ENCODE measurements at places on chromosomes 1 and 21.

DNA sequence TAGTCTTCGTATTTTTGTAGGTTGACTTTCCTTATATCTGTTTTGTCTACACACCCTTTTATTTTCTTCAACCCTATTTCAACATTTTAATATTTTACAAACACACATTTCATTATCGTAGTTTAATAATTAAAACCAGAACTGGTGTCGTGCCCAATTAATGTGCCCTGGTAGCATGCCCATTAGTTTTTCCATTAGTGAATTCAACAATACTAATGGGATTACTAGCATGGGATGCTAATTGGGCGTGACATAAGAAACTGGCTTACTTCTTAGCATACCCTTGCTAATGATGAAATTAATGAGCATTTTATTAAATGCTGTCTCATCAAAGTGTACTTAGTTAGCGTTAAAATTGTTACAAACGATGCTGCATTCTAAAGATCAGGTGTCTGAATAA is 332.7 kb downstream of the USH2A start:
- DNase-seq, result no peak

GRCh38 chr1:158485455-158485854 is 13.4 kb downstream of the OR10R2 start:
- DNase-seq, result no peak

DNA sequence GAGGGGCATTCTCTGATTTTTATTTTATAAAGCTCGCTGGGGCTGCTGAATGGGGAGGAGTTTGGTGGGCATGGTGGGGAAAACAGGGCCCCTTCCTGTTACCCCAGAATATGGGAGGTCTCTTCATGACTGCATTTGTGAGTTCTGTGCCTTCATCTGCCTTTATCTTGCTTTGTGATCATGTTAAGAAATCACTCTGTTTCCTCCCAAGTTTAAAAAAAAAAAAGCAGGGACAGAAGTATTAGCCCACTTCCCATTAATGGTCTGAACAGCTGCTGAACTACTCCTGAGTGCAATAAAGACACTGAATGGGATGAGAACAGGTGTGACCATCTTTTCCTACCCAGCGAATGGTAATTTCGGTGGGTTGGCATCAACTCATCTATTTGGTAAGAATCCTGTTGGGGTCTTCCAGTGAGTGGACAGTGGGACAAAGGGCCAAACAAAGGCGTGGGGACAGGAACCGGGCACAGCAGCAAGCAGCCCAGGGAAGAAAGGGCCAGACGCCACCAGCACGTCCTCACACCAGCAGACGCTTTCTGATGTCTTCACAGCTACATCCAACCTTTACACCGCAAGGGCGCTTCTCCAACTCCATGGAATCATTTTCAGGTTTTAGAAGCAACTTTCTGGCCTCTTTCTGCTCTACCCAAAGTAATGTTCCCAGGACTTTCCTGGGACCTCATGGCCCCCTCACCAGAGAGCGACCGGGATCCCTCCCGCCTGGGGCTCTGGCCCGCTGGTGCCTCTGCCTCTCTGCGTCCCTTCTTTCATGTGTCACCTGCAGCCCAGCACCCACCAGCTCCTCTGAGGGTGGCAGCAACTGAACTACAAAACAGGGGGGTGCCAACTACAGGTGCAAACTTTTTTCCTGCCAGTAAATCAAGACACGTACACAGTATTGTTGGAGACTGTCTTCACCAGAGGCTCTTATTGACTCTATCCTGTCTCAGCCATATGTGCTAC is 160.2 kb downstream of the ADSS2 start:
- no peak for DNase-seq

DNA sequence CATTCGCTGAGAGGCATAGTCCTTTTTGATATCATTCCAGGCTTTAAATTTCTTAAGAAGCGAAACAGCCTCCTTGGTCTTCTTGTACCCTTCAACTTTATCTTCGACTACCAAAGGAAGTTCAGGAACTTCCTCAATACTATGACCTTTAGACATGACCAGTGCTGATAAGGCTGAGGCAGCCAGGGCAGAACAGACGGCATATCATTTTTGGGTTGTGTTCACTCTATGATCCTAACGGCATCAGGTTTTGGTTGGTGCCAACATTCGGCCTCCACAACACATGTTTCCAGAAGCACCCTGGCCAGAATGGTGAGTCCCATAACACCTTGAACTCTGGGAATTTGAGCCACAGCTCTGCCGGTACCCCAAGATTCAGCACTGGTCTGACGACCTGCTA is 31.4 kb upstream of the MYOC start:
- DNase-seq, result no peak

DNA sequence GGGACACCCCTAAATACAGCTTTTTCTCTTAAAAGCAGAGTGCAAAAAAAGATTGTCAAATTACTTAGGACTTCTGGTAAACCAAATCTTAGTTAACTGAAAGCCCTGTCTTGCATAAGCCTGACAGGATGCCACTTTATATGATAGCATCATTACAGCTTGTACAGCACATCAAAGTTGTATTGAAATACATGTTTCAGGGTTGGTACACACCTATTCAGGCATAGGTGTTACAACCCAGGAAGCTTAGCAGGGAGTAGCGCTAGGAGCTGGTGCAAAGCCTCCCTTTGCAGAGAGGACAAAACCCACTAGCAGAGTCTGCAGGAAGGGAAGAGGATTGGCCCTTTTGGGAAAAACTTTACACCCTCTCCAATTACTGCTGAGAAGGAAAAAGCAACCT is 258.9 kb upstream of the SGIP1 start:
- no peak for DNase-seq

- DNase-seq, result no peak
These were observed 17.2 kb downstream of the KRTAP10-1 start for GRCh38 chr21:44522753-44523204.

- no peak for DNase-seq
These were observed 417.2 kb upstream of the KAZN start for GRCh38 chr1:14181191-14181795.

DNA sequence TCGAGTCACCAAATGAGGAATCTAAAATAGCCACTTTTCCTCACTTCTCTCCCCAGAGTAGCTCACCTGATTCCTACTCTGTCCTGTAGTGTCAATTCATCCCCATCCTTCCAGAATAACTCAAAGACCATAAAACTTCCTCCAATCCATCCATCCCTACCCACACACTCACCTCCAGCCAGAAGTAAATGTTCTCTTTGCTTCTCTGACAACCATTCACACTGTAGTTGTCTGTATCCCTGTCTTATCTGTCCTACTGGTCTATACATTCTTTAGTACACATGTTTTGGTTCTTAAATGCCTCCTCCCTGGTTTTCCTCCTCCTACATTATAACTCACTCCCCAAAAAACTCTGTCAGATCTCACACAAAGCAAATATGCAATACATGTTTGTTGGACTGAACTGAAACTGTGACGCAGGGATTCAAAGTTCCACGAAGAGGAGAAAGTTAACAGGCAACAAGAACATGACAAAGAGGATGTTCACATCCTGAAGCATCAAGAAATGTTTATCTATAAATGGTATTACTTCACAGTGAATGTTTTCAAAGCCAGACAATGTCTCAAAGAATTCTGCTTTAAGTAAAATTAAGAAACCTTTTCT is 11.0 kb downstream of the TP53BP2 start:
- no peak for DNase-seq

GRCh38 chr1:64537942-64538341 is 68.0 kb downstream of the CACHD1 start:
- DNase-seq, result no peak

DNA sequence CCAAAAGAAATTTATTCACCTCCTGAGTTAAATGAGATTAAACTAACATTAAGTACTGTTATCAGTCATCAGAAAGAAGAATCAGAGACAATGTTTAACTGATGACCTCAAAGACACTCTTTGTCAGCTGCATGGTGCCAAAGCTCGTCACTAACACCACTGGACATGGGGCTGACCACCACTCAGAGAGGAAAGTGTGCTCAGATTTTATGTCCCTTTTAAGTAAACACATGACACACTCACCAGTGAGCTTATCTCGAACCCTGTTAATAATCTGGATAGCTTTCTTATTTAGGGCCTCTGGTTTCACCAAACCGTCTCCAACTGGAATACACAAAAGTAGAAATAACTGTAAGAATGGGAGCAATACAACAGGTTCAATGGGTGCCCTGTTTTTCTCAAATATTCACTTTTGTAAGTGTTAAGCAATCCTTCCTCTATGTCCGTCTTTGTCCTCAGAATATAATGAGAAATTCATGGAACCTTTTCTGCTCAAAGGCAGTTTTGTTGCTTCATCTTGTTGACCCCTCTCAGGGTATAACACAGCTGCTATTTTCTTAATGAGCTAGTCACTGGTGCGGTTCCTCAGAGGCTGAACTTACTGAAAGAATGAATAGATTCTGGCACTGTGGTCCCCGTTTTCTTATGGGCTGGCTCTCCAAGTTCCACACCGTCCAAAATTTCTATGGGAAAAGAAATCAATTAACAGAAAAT is 9.5 kb upstream of the EXOSC10 start:
- no peak for DNase-seq

DNA sequence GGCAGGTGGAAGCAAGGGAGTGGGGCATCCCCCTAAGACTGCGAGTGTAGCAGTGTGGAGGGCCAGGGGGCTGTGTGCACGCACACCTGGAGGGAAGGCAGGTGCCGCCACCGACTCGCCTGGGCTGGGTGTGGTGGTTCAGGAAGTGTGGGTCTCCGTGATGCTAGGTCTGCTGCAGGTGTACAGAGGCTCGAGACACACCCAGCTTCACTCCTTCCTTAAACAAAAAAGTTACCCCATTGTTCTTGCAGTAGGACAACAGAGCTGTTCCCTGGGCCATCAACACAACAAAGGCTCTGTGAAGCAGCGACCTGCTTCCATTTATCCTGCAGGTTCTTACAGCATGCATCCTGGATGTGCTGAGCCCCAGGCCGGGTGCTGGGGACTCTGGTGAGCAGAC is 100.4 kb upstream of the TMEM51 start:
- no peak for DNase-seq

DNA sequence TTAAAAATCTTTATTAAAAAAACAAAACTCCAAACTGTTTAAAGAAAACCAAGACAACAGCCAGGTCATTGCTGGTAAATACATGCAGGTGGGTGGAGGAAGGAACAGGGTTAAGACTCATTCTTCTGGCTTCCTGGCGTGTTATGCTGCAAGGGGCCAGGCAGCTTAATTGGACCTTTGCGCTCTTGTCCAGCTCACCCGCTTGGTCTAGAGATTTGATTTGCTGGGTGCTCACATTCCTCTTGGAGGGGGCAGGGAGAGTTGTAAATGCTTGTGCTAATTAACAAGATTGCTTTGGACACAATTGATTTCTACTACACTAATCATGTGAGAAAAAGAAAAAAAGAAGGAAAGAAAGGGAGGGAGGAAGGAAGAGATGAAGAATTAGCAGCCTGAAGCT is 10.5 kb downstream of the CEP104 start:
- DNase-seq, result no peak

DNA sequence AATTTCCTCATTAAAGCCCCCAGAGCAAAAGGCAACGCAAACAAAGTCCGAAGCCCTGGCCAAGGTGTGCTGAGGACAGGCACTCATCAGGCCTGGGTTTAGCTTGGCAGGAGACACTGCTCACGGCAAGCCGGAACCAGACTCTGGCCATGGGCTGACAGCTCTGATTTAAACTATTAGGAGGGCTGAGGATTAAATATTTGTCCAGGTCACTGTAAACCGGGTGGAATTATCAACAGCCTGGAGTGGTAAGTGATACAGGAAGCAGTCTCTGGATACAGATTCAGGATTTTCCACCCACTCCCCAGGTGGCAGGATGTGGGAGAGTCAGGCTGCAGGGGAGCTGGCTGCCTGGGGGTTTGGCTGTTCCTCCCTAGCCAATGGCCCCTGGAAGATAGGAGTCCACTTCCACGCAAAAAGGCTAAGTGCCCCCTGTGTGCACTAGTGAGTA is 42.4 kb downstream of the SLC66A1 start:
- no peak for DNase-seq

GRCh38 chr1:52139817-52140540 is 1.9 kb upstream of the ZFYVE9 start:
- DNase-seq, result no peak

GRCh38 chr1:63795455-63795854 is 21.6 kb downstream of the ROR1 start:
- no peak for DNase-seq

DNA sequence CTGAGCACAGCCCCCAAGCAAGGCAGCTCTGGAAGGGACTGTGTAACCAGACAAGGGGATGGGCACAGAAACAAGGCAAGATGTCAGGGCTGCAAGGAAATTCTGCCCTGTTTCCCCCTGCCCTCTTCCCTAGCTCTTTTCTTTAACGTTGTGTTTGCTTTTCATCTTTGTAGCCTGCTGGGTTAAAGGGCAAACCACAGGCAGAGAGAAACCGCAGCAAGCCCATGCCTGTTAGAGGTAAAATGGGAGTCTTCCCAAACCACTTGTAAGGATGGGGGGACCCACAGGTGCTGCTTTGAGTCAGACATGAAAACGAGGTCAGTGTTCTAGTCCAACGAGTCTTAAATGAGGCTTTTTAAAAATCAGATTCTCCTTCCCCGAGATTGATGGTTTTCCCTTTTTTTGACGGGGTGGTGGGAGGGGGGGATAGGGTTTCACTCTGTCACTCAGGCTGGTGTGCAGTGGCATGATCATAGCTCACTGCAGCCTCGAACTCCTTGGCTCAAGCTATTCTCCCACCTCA is 13.3 kb downstream of the TGFBR3 start:
- no peak for DNase-seq

GRCh38 chr1:213103377-213104306 is 52.6 kb downstream of the RPS6KC1 start:
- no peak for DNase-seq

DNA sequence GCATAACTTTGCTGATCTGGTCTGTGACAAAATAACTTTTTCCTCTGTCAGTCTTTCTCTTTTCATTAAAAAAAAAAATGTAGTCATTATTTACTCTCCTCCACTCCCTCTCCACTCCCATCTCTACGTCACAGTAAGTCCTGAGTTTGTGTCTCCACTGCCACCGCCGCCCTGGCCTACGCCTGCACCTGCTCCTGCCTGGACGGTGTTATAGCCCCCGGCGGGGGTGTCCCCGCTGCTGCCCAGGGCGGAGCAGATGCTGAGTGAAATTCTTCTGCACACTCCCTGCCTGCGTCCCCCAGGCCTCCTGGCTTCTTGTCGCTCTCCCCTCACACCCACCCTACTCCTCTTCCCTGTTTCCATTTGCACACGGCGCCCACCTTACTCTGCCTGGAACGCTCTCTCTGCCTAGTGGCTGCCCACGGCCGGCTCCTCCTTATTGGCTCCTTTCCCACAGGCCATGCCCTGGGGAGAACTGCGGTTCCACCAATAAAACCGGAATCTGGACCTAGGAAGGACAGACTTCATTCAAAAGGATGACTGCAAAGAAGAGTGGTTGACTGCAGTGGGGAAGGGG is 55.2 kb upstream of the C1orf174 start:
- no peak for DNase-seq

DNA sequence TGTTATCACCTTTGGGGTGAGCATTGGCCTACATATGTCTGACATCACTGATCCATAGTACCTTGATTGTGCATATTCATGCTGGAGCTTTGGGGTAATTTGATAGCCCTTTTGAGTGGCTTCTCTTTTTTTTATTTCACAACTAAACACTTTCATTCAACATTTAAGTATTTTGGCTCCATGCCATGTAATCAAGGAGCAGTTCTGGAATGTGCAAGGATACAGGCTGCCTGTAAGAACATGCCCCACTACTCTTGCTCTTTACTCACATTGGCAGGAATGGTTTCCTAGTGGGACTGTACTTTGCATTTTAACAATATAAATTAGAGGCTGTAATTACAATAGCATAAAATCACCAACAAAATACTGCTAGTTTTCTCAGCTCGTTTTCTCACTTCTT is 300.7 kb upstream of the SPAG17 start:
- DNase-seq, result no peak

Data from stimulated activated CD8-positive, alpha-beta memory T cell treated with anti-CD3 and anti-CD28 coated beads, Interleukin-15, amount 100 ng/mL, for 1 hour (primary cell).